ENCODE measurements at places on chromosomes 6 and 20. TPM values are rescaled to one million over a fixed set of nuclear protein-coding genes. Genes with fewer than 3 reads are reported as not detected.

IPCEF1 gene
- total RNA-seq = 0.24 TPM

BPIFB1 gene
- not detected for total RNA-seq

MEI4 gene
- total RNA-seq = under 0.01 TPM

BACH2 gene
- total RNA-seq = 1.1 TPM

C6orf52 gene
- total RNA-seq = not detected

SERAC1 gene
- 34.0 TPM for total RNA-seq

SLC22A2 gene
- not detected for total RNA-seq

AGER gene
- total RNA-seq = 0.16 TPM

NKX2-4 gene
- total RNA-seq = not detected

MMUT gene
- 11.2 TPM for total RNA-seq

All from hair follicle dermal papilla cell (primary cell).